NCI-H187 (cell line): ENCODE measurements at places on chromosomes 12 and 14.

- no peak for DNase-seq
These were observed 18.4 kb downstream of the FGD6 start for GRCh38 chr12:95198914-95199313.

- DNase-seq: no peak
These were observed 824 bp downstream of the TBK1 start for GRCh38 chr12:64452559-64453329.

DNA sequence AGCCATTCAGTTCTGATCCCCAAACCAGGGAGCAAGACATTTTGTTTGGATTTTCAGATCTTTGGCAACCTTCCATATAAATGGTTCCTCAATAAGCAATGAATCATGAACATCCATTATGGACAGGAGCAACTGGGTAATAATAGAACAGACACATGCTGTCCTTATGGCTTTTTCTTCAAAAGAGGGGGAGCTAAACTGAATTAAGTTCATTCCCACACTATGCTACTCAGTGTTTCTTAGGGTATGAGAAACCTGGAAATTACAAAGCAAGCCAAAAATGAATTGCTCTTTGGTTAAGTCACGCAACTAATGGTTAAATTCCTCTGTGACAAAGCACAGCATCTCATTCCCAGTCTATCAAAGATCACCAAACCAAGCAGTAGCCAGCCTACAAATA is 51.0 kb downstream of the PTGER2 start:
- DNase-seq: no peak

DNA sequence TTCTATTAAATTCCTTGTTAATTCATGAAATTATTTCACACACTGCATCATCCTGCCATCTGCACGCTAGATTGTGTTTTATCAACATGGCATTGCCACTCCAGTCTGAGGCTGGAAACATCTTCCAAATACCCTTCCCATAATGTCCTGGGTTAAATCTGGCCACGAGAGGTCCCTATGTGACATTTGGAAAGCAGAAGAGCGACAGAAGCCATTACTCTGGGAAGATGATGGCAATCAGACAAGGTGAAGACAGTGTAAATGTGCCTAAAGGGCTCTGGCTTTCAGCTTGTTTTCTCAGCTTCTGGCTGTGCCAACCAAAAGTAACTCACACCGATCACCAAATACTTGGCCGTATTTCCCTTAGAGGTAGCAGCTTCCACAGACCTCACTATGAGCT is 144.8 kb downstream of the CAPZA3 start:
- DNase-seq: no peak

DNA sequence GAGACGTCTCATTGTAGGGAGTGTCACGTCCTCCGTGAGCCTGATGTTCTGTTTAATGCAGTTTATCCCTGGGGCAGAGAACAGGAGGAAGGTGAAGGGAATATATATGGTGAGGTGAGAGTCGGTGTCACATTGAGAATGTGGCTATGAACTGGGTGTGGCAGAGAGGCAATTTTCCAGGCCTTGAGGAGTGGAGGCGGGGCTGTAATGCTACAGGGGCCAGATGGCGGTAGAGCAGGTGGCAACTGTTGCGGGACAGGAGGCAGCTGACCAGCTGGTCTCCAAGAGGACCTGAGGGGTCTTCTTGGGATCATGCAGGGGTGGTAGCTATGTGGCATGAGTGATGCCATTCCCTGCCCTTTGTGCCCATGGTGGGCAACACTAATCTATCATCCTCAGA is 59.6 kb downstream of the CACNA1C start:
- DNase-seq: no peak

DNA sequence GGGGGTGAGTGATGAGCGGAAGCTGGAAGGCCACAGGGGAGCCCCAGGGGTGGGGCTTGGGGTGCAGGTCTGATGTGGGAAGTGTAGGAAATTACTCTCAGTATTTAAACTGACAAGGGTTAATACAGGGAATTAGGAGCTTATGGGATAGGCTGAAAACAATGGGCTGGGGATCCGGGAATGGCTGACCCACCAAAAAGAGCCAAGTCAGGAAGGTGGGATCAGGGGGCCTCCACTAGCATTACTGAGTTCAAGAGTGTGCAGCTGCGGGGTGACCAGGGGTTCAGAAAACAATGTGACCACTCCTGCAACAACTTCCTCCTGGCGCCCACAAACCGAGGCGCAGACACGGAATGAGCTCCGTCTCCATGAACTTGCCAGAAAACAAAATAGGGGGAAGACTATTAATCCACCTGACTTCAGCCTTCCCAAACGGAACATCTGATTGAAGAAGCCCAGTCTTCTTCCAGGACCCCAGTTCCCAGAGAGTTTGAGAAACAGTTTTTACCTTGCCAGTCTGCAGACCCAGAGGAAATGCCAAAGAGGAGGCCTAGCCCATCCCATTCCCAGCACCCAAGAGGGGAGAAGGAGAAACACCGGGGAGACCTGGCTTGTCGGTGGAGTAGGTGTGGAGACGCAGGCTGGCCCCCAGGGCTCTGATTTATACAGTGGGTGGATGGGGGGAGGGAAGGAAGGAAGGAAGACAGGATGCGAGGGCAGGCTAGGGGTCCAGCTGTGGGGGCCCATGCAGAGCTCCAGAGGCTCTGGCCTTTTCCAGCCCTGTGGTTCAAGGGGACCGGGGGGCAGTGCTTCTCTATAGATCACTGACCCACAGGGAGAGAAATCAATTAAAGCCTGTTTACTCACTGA is 16.5 kb upstream of the YY1 start:
- no peak for DNase-seq

DNA sequence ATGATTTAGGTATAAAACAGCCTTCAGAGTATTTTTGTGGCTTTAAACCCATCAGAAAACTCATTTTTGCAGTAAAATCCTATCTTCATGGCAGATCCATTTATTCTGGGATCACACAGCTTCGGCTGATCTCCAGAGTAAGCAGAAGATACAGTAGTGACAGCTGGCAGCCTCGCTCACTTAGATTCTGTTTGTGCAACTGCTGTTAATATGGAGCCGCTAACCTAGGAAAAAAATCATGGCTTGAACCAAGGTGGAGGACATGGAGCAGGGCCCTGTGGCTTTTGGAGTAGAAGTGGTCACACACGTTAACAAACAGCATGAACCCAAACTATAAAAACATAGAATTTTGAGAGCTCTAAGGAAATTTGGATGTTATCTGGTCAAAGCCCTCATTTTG is 137.2 kb upstream of the ARHGAP5 start:
- no peak for DNase-seq

- DNase-seq: no peak
These were observed at the start of gene GALNT8 for GRCh38 chr12:4719821-4720636. TSS of gene GALNT8 (plus strand) at chr12:4720400. CDS start at chr12:4720678, 278 bp downstream.

DNA sequence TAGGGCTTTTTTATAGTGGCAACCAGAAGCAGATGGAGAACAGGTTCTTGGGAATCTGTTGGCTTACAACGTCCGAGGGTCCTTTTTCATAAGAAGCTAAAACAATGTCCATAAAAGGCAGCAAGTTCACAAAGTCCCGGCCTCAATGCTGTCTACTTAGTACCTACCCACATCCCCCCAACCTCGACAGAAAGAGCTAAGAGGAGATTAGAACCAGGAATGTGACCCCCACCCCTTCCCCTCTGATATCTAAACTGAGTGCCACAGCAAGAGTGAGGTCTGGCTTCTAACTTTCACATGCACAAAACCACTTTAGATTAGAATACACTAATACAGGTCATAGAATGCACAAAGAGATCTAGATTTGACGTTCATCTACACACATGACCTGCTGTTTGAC is 4.5 kb downstream of the DPF3 start:
- DNase-seq: no peak

- DNase-seq: no peak
These were observed 259.6 kb downstream of the FLRT2 start for GRCh38 chr14:85789506-85789905.

- DNase-seq: no peak
These were observed 31.7 kb downstream of the ANO4 start for GRCh38 chr12:100826323-100826722.

GRCh38 chr12:39867631-39868327 is 238.1 kb downstream of the SLC2A13 start:
- no peak for DNase-seq

DNA sequence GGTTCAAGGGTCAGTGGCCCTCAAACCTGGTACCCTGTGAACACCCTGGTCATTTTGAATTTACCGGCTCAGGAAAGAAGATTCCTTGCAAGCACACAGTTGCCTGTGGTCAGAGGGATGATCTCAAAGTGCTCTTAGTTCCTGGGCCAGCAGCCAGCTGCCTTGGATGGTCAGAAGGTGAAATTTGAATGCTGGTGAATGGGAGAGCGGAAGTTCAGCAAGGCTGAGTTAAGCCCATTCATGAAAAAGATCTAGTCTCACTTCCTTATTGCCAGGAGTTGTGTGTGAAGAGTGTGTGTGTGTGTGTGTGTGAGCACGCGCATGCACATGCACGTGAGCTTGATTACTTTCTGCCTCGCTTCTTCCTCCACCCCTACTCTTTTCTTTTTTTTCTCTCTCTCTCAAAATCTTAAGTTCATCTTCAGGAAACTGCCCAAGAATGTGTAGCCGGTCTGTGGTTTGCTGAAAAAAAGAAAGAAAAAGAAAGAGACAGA is 155.5 kb upstream of the CCND2 start:
- no peak for DNase-seq

DNA sequence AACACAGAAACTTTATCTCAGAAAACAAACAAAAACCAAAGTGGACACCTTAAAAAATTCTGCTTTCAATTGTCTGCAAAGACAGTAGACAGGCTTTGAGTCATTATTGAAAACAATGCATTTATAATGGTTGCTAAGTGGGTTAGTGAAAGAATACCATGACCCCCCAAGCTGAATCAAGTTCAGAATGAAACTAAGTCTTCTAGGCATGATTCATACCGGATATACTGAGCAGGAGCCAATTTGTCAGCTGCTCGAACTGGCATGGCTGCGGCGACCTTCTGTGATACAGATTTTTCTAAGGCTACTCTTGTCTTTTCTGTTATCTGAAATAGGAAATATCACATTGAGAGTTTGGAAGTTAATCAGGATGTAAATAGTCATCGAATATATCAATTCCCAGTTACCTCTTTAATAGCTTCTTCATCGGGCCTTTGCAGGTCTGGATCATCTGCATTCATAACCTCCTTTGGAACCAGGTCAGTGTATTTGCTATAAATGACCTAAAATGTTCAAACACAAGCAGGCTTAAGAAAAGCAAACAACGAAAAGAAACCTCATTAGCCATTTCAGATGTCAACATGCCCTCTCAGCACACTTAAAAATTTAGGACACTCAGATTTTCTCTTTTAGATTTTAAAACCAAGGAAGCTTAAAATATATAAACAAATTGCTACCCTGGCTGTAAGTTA is 22.3 kb downstream of the SNW1 start:
- no peak for DNase-seq

- no peak for DNase-seq
These were observed 32.8 kb downstream of the GALC start for GRCh38 chr14:87960013-87960787.

DNA sequence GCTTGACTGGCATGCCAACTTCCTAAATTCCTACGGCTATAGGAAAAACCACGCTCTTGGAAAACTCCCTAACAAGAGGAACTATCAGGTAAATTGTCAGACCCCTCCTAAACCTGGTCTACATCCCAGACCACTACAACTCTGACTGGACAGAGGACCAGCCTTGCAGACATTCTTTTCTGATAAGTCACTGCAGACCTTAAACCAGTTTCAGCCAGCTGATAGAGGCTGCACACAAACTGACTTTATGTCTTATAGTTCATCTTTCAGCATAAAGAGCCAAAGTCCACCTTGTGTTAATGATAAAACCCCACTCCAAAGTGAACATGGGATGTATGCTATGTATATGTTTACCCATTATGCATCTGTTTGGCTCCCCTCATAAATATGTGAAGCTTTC is 166.6 kb downstream of the KTN1 start:
- no peak for DNase-seq

- no peak for DNase-seq
These were observed 388.6 kb downstream of the GLT1D1 start for GRCh38 chr12:129241852-129242251.

DNA sequence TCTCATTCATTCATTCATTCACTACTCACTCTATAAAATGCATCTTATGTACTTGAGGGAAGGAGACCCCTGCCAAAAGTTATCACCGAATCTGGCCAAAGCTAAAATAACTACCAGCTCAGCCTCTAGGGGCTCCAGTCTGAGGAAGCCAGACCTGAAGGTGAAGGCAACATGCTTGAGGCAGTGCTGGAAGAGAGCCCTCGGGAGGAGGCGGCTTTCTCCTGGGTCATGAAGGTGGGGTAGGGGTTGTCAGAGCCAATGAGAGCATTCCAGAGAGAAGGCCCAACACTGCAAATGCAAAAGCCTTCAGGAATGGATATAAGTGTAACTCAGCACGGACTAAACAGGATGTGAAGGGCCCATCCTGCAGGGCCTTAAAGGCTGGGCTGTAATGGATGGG is 62.4 kb downstream of the GSC start:
- DNase-seq: no peak

DNA sequence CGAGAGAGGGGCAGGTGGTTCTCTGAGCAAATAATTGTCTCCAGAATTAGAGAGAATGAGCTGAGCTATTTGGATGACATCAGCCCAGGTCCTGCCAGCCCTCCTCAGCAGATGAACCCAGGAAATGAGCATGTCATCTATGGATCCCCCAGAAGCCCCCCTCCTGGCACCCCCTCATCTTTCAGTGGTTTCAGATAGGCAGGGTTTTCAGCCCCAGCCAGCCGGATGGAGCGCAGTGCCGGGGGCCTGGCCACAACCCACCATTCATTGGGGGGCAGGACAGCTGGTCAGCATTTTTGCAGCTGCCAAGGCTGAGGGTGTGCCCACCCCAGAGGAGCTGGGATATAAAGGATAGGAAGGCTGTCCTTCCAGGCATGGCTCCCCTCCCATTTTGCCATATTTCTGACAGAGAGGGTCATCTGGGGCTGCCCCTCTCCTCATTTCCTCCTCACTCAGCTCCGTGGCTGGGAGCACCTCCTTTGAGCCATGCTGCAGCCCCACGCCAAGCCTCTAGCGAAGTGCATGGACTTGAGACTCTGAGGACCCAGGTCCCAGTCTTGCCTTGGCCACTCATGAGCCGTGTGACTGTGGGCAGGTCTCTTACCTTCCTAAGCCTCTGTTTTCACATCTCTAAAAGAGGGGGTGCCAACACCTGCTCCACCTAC is 6.0 kb upstream of the KRT71 start:
- DNase-seq: no peak

GRCh38 chr14:69093631-69094421 is 59.1 kb downstream of the DCAF5 start:
- DNase-seq: no peak

GRCh38 chr12:19382563-19382962 is 56.7 kb upstream of the AEBP2 start:
- no peak for DNase-seq
